ENCODE measurements at places on chromosomes 5 and 9.

DNA sequence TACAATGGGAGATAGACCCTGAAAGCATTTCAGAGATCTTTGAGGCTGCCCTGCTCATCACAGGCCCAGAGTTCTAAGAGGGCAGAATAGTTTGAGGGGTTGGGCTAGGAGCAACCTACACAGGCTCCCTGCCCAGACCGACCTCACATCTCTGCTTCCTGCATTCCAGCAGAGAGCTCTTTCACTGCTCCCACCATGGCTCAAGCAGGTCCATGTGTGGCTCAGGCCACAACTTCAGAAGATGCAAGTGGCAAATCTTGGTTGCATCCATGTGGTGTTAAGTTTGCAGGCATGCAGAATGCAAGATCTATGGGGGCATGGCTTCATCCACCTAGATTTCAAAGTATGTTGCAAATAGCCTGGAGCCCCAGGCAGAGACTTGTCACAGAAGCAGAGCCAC lies 39.0 kb downstream of the GDA start:
- ATAC-seq = peak; percentile 34

GRCh38 chr9:28915202-28915930 lies 1342.1 kb upstream of the C9orf72 start:
- ATAC-seq = no peak

GRCh38 chr5:66769839-66770617 lies 173.8 kb downstream of the MAST4 start:
- ATAC-seq = no peak

DNA sequence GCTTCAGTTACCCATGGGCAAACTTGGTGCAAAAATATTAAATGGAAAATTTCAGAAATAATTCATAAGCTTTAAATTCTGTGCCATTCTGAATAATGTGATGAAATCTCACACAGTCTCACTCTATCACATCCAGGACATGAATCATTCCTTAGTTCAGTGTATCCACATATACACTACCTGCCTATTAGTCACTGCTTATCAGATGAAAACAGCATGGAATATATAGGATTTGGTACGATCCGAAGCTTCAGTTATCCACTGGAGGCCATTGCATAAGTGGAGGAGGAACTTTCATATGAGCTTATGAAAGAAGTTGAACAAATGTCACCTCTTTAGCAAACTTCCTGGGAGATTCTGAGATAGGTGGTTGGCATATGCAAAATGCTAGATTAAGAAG lies 64.2 kb downstream of the GAPVD1 start:
- ATAC-seq = no peak

DNA sequence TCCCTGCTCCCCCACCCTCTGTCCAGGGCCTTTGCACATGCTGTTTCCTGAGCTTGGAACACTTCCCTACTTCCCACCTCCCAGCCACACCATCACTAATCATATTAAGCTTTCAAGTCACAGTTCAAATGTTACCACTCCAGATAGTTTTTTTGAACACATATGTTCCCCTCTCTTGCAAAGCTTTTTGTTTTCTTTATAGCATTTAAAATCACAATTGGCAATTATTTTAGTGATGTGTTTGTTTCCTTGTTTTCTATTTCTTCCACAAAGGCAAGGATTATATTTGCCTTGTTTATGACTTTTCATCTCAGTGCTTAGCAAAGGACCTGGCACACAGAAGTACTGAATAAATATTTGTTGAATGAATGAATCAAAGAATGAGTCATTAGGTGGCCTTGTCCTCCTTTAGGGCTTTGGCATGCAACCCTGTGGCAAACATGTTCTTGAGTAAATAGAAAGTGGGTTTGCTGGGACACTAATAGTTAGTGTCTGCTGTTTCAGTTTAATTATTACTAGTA lies 386.8 kb downstream of the FGF10 start:
- ATAC-seq = no peak

- ATAC-seq = peak; percentile 72
These were observed 133.4 kb upstream of the OTULINL start for GRCh38 chr5:14447958-14448911.

- no peak for ATAC-seq
These were observed 34.7 kb downstream of the NKD2 start for GRCh38 chr5:1043327-1043726.

- no peak for ATAC-seq
These were observed 487.7 kb downstream of the GADD45G start for GRCh38 chr9:90092508-90092907.

DNA sequence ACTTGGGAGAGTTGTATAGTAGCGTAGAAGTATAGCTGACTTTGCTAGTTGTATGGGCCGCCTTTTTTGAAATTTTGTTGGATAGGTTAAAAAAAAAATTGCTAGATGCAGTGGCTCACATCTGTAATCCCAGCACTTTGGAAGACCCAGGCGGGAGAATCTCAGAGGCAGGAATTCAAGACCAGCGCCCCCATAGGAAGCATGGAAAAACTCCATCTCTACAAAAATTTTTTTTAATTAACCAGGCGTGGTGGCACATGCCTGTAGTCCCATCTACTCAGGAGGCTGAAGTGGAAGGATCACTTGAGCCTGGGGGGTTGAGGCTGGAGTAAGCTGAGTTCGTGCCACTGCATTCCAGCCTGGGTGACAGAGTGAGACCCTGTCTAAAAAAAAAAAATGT lies 59.2 kb downstream of the SMC5 start:
- no peak for ATAC-seq

GRCh38 chr9:8653111-8653510 lies 853.5 kb upstream of the DMAC1 start:
- ATAC-seq = no peak

GRCh38 chr9:130421802-130422276 lies 22.9 kb upstream of the ASS1 start:
- no peak for ATAC-seq

- no peak for ATAC-seq
These were observed 142.7 kb downstream of the TTLL11 start for GRCh38 chr9:121950441-121950840.

DNA sequence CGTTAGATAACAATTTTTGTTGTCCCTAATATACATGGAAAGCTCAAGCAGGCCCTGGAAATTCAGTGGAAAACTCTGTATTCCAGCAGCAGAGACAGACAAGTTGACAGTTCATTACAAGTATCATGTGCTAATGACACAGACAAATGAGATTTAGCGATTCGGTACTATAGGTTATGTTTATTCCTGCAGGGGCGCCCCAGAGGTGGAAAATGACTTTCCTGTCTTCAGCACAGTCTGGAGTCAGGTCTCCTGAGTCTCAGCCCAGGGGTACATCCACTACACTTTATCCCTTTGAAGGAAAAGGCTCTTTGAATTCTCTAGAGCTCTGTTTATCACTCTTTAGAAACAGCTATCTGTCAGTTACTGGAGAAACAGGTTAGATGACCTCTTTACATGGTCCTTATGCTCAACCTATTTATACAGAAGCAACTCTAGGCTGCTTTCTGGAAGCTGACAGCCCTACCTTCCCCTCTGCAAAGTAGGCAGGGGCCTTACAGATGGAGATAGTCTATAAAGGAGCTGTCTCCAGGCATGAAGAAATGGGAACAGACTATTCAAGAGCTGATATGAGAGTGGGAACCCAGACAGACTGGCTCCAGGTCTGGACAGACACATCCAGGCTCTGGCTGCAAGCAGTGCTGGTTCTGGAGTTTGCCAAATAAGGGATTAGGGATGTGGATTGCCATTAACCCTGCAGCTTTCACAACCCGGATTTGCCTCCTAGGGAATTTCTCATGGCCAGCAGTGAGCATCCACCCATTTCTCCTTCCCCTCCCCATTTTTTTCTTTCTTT lies 7.2 kb upstream of the SLC31A2 start:
- ATAC-seq = no peak

DNA sequence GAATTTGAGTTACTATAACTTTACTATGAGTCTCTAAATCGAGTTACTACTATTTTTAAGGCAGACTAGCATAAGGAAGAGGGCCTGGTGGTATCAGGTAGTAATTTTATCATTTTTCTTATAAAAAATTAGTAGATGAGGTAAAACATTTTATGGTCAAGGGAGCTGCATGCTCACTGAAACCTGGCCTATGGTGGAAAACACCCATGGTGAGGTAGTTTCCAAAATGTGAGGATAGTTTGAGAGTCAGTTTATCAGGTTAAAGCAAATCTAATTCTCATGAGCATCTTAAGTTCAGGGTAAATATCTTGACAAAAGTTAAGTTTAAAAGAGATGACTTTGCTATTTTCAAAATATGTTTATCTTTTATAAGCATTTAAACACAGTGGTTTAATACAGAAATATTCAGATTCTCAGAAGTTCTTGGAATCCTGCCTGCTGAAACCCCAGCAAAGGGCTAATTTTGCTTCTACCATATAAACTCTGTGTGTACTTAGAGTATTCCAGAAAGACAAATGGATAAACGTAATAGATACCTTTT lies 10.0 kb downstream of the DDX4 start:
- no peak for ATAC-seq

DNA sequence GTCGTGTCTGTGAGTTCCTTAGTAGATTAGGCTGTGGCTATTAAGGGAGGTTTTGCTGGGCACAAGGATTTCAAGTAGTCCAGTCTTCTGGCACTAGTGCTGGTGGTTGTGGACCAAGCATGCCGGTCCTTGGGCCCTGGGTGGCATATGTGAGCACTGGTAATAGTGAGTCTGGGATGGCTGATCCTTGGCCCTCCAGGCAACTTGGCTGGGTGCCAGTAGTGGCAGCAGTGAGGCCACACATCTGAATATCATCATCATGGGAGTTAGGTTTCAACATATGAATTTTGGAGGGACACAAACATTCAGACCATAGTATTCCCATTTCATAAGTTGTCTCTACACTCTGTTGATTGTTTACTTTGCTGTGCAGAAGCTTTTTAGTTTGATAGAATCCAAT lies 25.3 kb upstream of the APBA1 start:
- no peak for ATAC-seq

- no peak for ATAC-seq
These were observed 264.7 kb downstream of the YTHDC2 start for GRCh38 chr5:113778147-113778546.

- no peak for ATAC-seq
These were observed 162.4 kb downstream of the TTC39B start for GRCh38 chr9:15144622-15145061.

DNA sequence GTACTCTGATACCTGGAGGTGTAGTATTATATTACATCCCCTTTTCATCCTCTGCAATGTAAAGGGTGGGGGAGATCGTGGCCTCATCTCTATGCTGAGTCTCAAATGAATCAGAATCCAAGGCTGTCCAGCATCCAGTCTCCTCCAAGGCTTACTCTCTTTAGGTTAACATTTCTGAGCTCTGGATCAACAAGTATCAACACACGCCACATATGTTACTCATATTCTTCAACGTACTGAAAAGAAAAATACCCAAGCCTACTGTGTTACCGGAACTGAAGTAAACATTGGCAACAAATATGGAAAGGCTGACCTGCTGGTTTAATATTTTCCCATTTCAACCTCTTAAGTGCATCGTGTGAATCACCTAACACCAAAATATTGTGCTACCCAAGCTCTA lies 241.8 kb downstream of the GAS1 start:
- no peak for ATAC-seq

GRCh38 chr5:95533761-95534160 lies 21.0 kb downstream of the SKIC3 start:
- ATAC-seq = no peak

GRCh38 chr5:42641336-42642005 lies 115.1 kb upstream of the CCDC152 start:
- ATAC-seq = no peak

DNA sequence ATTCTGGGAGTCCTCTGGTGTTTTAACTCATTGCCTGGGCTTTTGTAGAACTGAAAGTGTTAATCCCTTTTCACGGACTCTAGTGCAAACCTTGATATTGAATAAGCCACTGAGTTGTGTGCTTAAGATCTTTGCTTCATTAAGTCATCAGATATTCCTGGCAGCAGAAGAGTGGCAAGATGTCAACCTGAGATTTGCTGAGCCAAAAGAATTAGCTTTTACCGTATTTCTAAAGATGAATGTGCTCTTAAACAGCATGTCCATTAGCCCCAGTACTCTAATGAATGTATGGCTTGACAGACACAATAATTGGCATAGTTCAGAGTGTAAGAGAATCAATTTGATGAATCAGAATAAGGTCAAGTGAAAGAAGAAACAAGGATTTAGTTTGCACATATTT lies 87.2 kb upstream of the CDH6 start:
- no peak for ATAC-seq

- ATAC-seq = no peak
These were observed 207.4 kb downstream of the AGTPBP1 start for GRCh38 chr9:85534340-85534739.

GRCh38 chr5:149421834-149422233 lies 42.7 kb upstream of the IL17B start:
- no peak for ATAC-seq

GRCh38 chr5:45692481-45692880 lies 3.7 kb downstream of the HCN1 start:
- ATAC-seq = no peak

- ATAC-seq = no peak
These were observed 77.2 kb downstream of the MRPS30 start for GRCh38 chr5:44885903-44886302.

- ATAC-seq = no peak
These were observed 155.3 kb upstream of the ANKRD55 start for GRCh38 chr5:56388229-56388985.

DNA sequence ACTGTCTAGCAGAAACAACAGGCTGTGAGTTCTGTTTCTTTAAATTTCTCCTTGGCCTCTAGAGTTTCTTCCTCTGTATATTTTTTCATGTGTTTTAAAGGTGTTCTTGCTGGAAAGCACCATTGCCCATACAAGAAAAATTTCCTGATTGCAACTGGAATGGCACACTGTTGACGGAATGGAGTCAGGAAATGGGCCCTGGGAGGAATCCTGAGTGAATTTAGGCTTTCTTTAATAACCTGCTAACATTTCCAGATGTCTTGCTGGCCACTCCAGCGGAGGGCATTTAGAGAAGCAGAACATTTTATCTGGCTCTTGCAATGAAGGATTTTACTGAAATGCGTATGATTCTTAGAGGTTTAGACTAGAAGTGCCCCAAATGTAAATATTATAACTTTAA lies 736.3 kb downstream of the TAF11L14 start:
- no peak for ATAC-seq

GRCh38 chr5:176882567-176882903 lies 16.6 kb downstream of the HK3 start:
- ATAC-seq = no peak

GRCh38 chr5:96999856-97000255 lies 64.0 kb downstream of the LNPEP start:
- no peak for ATAC-seq

GRCh38 chr5:128062172-128062746 lies 21.3 kb upstream of the SLC12A2 start:
- ATAC-seq = no peak

Measured in stimulated activated memory B cell treated with anti-CD40 and anti-IgM and Interleukin-4, amounts not matched to agents 10 μg/mL and 1 μg/mL and 100 μg/mL, for 72 hours (primary cell).